ENCODE measurements at places on chromosomes 1 and 21.

- no peak for DNase-seq
Observed at GRCh38 chr1:28428012-28428411, 58.5 kb downstream of the PHACTR4 start.

DNA sequence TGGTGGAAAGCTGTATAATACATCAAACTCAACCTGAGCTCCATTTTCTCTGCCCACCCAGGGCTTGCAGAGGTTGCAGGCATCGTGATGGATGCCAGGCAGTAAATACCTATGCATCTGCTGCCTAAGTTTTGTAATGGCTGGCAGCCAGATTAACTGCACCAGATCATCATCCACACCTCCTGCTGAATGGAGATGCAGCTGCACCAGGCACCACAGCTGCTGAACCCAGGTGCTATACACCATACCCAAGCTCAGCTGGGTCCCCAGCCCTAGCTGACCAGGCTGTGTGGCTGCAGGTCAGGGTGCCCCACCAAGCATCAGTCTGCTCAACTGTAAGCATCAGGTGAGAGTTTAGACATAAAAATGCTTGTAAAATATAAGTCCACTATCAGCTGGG is 6.7 kb upstream of the SNAPIN start:
- DNase-seq, result no peak

DNA sequence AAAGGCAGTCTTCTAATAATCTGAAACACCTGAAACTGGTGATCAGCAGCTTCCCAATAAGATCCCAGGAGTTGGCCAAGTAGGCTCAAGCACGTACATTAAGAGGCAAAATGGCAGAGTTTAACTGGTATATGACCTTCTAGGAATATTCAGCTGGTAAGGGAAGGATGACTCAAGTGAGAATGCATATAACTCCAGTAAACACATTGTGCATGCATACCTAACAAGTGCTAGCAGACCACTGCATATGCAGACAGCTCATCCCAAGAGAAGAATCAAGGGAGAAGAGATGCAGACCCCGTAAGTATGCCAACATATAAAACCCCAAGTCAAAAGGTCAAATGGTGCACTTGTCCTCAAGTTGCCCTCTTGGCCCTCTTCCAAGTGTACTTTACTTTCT is 73.0 kb upstream of the ZRANB2 start:
- no peak for DNase-seq

GRCh38 chr1:192807211-192808162 is 1.4 kb upstream of the RGS2 start:
- DNase-seq, result no peak

GRCh38 chr1:32622806-32623681 is 27.3 kb downstream of the ZBTB8OS start:
- DNase-seq, result no peak

- DNase-seq, result no peak
Observed at GRCh38 chr1:208058756-208059155, 147.8 kb upstream of the CD34 start.

- no peak for DNase-seq
Observed at GRCh38 chr1:43912607-43913006, 21.0 kb upstream of the ARTN start.
